ENCODE measurements at places on chromosomes 7 and 10.

DNA sequence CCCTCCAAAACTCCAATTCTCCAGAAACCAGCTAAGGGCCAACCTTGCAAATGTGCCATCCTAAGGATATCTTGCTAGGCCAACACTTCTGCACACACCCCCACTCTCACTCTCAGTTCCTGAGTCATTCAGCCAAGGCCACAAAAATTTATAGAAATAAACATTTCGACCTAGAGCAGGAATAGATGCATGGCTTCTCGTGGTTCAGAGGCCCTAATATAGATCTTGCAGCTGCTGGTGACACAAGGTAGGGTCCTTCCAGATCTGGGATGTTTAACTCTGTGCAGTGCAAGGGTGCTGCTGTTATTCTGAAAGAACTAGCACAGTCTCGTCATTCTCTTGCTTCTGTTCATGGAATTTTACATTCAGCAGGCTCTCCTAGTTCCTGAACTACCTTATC lies 369.3 kb downstream of the CALN1 start:
- no peak for DNase-seq

DNA sequence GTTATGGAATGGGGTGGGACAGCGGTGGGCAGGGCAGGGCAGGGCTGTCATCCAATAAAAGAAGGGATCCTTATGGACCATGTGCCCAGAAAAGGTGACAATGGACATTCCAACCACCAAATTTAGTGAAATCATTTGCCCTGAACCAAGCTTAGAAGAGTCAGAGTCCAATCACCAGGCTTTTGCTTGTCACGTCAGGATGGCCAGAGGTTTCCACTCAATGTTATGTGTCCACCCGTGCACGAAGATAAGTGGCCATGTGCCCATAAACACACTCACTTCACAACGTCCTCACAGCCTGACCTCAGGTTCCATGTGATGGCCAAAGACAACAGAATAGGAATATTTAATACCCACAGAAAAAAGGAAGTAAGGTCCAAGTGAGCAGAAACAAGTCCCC lies 36.6 kb upstream of the PLPP4 start:
- DNase-seq = no peak

DNA sequence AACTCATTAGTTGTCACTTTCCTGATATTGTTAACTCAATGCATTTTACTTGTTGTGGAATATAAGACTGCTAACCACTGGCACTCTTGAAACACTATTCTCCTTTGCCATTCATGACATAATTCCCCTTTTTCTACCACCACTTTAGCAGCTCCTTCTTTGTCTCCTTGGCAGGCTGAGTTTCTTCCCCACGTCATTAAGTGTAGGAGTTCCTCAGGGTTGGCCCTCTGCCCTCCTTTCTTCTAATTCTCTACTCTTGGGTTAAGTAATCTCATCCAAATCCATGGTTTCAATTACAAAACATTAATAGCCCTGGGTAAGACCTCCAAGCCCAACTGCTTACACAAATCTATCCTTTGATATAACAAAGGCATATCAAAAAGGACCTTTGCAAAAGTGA lies 175.1 kb downstream of the HGF start:
- DNase-seq = no peak

GRCh38 chr10:48285710-48286109 lies 11.2 kb upstream of the FRMPD2 start:
- DNase-seq = no peak

DNA sequence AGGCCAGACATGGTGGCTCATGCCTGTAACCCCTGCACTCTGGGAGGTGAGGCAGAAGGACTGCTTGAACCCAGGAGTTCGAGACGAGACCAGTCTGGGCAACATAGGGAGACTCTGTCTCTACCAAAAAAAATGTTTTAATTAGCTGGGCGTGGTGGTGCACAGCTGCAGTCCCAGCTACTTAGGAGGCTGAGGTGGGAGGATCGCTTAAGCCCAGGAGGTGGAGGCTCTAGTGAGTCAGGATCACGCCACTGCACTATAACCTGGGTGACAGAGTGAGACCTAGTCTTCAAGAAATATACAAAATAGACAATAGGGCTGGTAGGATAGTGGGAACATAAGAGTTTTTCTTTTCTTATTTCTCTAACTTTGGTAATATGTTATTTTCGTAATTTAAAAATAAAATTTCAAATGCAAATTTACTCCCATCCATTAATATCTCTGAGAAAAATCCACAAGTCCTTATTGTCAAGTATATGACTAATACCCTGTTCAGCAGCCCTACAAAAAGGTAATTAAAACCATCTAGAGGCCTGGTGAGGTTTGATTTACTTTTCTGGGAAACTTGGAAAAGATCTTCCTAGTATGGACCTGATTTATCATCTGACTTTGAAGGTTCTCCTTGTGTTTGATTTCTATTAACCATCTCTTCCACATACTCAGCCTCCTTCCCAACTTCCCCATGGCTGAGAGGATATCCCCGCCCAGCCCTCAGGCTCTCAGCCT lies 50.0 kb downstream of the CREB3L2 start:
- DNase-seq = no peak

DNA sequence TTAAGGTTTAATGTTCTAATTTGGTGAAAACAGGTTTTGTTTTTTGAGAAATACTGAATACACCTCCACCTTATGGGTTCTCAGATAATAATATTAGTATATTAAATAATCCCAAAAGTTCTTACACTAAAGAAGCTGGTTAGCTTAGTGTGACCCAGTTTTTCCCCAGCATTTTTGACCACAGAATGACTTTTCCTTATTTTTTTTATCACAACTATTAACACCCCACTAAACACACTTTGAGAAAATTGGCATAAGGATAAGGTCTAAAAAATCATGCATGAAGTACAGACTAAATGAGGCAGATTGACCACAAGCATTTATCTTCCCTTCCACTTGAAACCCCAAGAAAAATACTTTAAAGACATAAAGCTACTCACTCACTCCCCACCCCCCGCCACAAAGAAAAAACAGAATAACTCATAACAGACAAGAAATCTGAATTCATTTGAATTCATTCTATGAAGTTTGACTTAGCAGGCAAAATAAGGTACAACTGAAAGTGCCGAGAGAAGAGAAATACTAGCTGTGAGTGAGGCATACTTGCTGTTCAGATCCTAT lies 49.7 kb upstream of the WNT16 start:
- DNase-seq = no peak

- DNase-seq = no peak
Measured at GRCh38 chr7:1694611-1695511, 24.8 kb downstream of the ELFN1 start.

DNA sequence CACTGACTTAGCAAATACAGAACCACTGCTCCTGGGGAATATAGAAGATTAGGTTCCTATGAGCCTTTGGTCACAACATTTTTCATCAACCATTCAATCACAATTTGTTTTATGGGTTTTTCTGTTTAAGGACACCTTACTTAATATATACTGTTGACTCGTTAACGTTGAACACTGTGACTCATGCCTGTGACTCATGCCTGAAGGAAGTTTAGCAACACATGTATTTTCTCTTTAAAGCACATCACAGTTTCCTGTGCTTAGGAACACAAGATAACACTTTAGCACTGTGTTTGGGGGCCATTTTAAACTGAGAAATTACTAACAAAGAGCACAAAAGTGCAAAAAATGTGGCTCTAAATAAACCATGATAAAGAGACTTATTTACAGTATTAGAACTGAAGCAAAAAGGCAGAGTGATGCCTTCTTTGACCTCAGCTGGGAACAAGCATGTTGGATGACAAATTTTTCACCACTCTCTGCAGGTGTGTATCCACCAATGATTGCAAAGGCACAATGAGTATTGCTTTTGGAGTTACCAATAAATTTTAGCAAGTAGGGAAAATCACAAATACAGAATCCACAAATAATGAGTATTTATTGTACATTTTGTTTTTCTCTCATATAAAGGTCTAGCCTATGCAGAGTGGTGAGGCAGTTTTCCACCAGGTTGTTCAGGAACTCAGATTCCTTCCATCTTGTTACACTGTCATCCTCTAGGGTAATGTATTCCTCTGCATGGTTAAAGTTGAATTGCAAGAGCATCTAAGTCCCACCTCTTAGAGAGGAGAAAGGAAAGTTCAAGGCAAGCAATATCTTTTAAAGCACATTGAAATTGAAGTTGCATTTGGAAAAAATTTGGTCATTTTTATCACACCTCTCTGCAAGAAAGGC lies 7.3 kb downstream of the FGFBP3 start:
- no peak for DNase-seq

DNA sequence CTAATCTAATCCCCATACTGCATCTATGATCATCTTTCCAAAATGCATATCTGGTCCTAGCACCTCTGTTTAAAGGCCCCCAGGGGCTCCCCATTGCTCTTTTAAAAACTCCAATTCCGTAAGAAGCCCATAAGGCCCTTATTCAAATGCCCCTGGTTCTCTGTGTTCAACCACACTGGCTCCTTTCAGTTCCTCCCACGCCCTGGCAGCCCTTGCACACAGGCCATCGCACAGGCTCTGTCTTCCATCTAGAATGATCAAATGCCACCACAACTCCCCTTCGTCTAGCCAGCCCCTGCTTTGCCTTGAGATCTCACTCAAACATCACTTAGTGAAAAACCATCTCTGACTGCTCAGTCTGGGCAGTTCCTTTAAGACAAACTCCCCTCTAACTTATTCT lies 112.9 kb upstream of the LYZL2 start:
- DNase-seq = no peak

DNA sequence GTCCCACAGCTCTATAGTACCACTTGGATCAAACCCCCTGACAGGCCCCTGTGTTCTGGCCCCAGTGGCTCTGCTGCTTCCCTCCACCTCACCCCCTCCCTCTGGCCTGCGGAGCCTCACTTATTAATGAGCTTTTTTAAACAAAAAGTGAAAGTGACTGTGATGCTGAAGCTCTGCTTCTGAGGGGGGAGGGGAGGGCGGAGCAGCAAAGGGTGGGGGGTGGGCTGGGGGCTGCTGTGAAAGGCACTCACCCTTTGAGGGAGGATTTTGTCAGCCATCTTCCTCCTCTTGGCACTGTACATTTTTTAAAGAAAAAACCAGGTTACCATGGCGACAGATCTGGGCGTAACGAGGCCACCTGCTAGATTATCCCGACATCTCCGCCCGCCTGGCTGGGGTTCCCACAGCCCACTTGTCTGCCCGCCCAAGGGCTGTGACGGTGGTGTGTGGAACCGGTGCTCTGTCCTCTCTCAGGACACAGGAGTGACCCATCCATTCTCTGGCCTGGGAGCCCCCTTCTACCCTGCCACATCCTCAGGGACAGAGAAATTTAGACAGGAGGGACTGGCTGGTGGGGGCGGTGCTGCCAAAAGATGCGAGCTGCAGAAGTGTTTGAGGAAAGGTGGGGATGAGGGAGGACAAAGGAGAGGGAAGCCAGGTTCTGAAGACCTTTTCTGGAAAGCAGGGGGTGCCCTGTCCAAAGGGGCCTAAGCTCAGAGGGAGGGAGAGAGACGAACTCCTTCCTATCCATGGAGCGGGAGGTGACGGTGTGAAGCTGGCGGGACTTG lies 4.9 kb downstream of the SMARCD3 start:
- DNase-seq = no peak

- DNase-seq = no peak
Measured at GRCh38 chr7:43750016-43750887, 8.2 kb upstream of the BLVRA start.

DNA sequence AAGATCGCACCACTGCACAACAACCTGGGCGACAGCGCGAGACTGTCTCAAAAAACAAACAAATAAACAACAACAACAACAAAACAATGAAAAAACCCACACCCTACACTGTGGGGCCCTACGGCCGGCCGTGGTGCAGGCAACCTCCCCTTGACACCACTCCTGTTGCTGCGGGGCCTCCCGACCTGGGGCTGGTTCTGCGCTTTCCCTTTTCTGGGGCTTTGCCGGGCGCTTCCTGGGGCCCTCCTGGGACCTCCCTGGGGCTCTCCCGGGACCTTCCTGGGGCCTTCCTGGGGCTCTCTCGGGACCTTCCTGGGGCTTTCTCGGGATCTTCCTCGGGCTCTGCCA lies 46.6 kb downstream of the INSIG1 start:
- no peak for DNase-seq

GRCh38 chr7:1532456-1533254 lies 2.2 kb downstream of the MAFK start:
- peak; percentile 33 for DNase-seq

- DNase-seq = no peak
Measured at GRCh38 chr7:77995717-77996116, 197.1 kb downstream of the PHTF2 start.

GRCh38 chr7:157470701-157471131 lies 133.9 kb downstream of the DNAJB6 start:
- no peak for DNase-seq

DNA sequence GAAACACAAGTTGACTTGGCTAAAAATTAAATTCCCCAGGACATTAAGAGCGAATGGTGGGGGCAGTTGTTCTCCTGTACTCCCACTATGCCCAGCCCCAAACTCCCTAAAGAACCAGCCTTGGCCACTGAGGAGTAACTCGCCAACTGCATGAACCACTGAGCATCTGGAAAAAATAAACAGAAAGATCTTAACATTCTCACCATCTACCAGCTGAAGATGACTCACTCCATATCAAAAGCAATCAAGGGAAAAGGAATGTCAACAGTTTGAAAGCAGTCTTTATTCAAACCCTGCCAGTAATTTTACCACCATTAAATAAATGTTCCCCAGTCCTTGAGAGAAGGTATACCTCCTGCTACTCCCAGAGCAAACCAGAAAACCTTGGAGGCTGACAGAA lies 45.4 kb downstream of the CTTNBP2 start:
- DNase-seq = no peak

- no peak for DNase-seq
Measured at GRCh38 chr10:77602913-77603533, 34.6 kb downstream of the KCNMA1 start.

GRCh38 chr10:110725801-110726630 lies 81.9 kb downstream of the RBM20 start:
- DNase-seq = no peak

GRCh38 chr7:157622408-157623205 lies 285.8 kb downstream of the DNAJB6 start:
- no peak for DNase-seq
